ENCODE measurements at places on chromosomes 12 and 14.

- no peak for DNase-seq
Observed at GRCh38 chr14:99032759-99033158, 239.2 kb downstream of the BCL11B start.

DNA sequence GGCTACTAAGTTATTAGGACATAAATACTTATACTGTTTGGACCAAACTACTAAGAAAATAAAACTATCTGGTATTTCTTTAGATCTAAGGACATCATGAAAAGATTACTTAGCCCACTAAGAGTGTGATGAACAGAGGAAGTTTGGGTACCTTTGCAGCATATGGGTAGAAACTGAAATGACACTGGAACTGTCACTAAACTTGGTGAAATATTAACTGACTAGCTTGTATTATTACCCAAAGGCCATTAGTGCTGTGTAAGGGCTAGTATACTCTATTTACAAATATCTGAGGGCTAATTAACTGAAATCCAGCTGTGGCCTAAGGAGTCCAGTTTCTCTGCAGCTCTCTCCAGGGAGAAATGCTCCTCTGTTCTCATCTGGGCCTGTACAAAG is 45.5 kb downstream of the PAWR start:
- no peak for DNase-seq

DNA sequence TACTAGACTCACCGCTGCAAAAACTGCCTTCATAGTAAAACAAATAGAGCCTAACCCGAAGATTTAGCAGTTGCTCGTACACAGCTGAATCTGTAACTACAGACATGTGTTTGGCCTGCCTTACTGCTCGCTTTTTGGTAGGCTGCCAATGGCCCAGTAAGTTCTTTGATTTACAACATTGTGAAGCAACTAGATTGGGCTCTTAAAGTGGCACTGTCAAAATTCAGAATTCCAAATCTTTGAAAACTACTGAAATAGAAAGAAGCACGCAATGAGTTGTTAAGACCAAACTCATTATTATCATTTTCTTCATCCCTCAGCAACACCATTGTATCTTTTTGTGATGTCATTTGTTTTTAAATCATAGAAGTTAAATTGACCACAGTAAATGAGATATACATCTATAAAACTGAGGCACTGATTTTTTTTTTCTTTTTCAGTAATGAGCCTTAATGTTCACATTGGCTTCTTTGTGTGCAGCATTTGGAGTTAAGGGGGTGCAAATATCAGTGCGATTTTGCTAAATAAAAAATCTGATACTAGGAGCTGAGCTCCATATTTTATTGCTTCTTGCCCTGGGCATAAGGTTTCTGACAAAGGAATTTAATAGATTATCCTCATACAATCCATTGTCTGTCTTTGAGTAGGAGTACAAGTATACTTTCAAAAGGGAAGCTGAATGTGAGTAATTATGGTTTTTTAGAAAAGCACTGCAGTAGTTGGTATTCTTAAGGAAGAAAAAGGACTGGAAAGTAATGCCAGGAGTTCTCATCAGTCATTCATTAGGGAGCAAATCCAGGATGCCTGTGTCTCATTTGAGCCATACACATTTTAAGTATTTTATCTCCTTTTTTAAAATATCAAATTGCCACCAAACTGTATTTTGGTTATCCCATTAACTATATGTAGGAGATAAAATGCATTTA is 138.5 kb downstream of the KICS2 start:
- no peak for DNase-seq

- DNase-seq: no peak
Observed at GRCh38 chr12:21881965-21882364, 59.3 kb downstream of the ABCC9 start.

DNA sequence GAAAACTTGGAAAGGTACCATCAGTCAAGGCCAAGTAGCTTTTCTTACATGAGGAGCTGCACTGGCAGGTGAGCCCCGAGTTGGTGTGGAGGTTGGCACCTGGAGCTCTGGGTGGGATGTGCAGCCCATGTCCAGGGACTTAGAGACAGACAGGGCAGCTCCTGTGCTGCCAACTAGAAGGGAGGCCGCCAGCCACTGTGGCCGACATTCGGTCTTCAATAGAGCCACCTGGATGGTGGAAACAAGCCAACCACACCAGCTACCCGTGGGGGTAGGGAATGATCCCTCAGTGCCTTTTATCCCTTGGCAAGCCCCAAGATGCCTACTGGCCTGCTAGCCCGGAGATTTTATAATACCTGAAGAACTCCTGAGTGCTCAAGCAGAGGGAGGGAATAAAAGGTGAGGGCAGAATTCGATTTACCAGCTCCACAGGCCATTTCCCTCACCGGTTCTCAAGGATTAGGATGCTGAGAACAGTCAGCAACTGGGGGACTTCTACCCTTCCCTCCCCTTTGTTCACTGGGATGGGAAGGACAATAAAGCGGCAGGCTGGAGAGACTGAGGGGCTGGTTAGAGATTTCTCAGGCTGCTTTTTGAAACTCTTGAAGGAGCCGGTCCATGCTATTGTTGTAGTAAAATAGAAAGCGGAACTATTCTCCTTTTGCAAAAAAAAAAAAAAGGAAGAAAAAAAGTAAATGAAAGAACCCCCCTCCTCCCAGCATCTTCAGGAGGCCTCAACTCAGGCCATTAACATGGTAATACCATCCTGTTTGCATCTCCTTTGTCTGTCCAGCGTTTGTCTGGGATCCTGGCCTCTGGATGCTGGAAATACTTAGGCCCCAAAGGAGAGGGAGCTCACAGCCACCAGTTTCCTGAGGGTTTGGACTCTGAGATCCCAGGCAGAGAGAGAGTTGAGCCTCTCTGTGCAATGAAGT is 321.6 kb downstream of the ZFP36L1 start:
- no peak for DNase-seq

DNA sequence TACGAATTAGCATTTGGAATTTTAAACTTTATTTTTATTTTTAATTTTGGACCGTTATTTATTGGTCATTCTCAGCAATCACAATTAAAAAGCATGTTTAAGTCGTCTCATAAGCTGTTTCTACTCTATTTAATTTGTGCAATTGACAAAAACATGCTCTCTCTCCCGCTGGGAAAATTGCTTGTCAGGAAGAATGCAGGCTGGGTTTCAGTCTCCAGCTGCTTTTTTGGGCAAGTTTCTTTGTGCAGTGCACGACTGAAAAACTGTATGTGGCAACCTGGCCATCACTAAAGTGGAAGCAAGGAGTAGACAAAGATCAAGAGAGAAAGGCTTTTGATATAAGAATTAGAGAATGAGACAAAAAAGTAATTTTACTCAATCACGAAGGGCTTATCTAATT is 941.5 kb upstream of the MDGA2 start:
- DNase-seq: no peak

DNA sequence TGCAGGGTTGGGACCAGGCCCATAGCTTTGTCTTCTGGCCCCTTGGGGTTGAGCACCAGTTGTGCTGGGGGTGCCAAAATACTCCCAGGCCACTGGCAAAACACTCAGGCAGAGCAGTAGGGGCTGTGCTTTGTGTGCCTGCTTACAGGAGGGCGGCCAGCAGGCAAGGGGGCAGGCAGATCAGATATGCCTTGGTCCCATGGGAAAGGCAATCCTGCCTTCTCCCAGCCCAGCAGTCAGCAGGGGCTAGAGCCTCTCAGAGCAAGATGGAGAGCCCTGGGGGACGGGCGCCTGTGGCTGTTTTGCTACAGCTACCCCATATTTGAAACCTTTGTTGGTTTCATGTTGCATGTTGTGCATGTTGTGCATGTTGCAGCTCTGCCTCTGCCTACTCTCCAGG is 36.2 kb upstream of the TMX1 start:
- no peak for DNase-seq

- no peak for DNase-seq
Observed at GRCh38 chr14:70909733-70910614, 2.7 kb downstream of the PCNX1 start.

DNA sequence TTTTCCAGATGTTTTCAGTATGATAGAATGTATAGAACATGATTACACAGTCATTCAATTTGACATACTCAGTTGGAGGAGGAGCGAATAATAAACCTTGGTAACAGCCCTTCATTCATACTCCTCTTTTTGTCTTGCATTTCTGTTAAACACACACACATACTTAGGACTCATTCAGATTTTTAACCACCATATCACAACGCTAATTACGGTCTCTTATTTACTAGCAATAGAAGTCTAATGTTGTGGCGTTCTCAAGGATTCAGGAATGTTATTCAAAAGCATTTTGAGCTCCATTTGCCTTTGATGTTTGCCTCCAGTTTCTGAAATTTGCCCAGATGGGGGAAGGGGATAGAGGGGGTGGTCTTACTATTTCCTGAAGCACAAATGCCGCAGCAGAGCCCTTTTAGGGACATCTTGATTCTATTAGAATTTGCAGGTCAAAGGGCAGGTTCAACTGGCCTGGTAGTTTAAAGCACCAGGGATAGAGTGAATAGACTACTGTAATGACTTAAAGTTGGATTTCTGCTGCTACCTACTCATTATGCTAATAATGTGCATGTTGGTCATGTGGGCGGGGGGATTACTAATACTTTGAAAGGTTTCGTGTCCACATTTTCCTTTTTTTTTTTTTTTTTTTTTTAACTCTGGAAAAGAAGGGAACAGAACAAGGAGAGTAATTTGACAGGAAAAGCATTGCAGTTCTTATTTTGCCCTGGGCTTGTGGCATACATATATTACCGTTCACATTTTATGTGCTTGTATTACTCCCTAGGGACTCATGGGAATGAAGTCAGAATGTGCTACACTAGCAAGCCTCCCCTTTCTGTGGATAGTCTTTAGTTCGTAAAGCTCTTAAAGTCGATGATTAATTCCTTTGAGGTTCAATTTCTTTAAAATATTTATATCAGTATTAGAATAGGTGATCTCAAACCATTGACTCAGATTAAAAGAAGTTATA is 226.8 kb downstream of the FBXL14 start:
- no peak for DNase-seq

DNA sequence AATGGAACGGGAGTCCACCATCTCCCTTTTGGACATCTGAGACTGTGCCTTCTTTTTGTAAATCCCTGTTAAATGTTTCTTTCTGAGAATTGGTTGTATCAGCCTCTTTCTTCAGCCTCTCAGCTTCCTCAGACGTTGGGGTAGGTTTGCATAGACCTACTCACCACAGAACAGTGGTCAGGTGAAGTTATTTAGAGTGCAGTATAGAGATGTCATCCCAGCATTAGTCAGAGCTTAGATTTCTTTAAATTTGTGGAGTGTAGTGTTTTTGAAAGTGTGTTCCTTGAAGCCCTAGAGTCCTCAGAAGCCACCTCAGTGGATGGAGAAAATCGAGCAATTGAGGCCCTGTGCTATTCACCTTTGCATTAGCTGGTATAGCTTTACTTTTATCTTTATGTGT is 8.9 kb upstream of the EEA1 start:
- DNase-seq: no peak

DNA sequence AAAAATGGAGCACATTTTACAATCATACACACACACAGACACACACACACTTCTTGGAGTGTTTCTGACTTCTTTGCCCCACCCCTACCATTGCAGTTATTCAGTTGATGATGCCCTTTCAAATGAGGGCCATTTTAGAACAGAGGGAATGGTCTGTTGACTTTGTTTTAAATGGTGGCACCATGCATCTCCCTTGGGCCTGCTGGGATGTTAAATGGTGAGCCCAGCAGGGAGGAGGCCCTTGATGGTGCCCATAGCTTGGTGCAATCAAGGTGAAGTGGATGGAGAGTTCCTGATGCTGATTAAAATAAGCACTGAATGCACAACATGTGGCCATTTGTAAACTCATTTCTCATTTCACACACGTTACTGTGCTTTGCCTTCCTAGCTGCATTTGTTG is 13.3 kb downstream of the C12orf75 start:
- DNase-seq: no peak

- DNase-seq: no peak
Observed at GRCh38 chr12:104181313-104181712, 34.3 kb upstream of the TXNRD1 start.

- DNase-seq: no peak
Observed at GRCh38 chr12:79299447-79300198, 391.1 kb downstream of the PAWR start.

DNA sequence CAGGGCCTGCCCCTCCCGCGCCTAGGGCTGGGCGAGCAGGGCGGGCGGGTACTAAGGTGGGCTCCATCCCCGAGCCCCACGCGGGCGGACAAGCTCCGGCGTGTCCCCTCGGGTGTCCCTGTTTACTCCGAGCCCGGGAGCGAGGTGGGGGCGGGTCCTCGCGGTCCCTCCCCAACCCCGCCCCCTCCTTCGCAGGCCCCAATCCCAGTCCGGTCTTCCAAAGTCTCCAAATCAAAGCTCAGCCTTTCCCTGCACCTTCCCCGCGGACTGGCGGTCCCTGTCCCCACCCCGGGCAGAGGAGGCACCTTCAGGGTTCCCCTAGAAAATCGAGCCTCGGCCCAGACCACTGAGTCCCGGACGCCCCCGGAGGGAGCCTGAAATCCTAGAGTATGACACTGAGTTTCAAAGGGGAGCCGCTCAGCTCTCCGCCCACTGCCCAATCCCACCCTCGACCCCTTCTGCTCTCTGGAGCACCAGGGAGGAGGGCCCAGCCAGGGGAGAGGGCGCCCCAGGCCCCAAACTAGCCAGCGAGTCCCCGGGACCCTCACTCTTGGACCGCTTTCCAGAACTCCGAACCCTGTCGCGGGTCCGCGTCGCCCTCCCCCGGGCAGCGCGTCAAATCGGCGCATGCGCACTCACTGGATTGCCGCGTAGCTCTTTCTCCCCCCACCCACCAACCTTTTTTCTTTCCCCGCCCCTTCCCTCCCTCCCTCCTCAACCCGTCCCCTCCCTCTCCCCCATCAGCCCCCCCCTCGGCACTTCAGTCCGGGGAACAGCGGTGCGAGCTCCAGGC is at the start of gene LRP1:
TSS of gene LRP1 (plus strand) at position 758 of the 793 bp plus-strand sequence. CDS start 482 bp downstream, outside the sequence.
- DNase-seq: peak; percentile 75

Measured in CD4-positive, alpha-beta memory T cell (primary cell).